Right lung (tissue), 10 donors: ENCODE measurements at places on chromosomes 16 and 17. TPM values are rescaled to one million over a fixed set of nuclear protein-coding genes. Genes with fewer than 3 reads are reported as not detected.

DNA sequence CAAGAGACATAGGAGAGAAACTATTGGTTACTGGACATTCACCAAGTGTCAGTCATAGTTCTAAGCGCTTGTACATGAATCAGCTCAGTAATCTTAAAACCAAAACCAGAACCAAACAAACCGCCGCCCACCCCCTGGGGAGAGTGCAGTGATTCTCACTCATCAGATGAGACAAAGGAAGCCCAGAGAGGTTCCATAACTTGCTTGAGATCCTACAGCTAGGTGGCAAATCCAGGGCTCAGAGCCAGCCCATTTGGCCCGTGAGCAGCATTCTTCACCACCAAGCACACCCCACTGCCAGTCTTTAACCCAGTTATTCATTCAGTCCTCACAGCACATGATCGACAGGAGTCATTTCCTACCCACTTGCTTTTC lies 37.2 kb upstream of the RGS9 start:
- DNase-seq, result no peak

DNA sequence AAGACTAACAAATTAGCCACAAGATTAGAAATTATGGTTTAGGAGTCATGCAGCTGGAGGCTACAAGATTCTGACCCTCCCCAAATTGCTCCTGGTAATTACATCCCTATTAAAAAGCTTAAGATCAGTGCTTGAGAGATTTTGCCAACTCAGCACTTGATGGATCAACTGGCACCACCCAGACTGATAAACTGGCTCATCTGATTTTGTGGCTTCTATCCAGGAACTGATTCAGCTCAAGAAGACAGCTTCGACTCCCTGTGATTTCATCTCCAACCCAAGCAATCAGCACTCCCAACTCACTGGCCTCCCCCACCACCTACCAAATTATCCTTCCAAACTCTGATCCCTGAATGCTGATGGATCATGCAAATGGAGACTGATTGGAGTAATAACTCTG lies 94.8 kb downstream of the TNFRSF13B start:
- no peak for DNase-seq

DNA sequence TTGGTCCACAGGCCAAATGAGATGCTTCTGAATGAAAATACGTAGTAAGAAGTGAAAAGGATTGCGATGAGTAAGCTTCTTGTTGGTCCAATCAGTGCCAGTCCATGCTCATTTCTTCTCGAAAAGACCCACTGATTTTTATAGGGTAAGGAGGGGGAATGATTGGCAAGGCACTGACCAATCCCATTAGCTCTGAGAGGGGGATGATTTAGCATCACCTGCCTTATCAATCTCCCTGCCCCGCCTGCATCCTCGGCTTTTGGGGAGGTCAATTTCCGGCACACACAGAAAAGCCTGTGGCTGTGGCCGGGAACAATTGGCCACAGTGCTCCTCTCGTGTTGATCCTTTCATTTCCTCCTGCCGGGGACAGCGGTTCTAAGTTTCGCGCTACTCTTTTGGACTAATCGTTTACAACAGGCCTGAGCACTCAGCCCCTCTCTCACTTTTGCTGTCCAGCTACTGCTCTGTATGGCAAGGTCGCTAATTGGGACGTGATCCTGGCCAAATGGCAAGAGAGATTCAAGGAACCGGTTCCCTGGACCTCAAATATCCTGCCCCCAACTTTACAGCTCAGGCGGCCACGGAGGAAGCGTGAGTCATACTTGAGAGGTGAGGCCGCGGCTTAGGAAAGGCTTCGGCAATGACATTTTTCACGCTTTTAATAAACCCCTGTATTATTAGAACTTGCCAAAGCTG lies 43.1 kb downstream of the TBX4 start:
- no peak for DNase-seq

GRCh38 chr16:4525069-4525468 lies 13.5 kb downstream of the CDIP1 start:
- no peak for DNase-seq

DNA sequence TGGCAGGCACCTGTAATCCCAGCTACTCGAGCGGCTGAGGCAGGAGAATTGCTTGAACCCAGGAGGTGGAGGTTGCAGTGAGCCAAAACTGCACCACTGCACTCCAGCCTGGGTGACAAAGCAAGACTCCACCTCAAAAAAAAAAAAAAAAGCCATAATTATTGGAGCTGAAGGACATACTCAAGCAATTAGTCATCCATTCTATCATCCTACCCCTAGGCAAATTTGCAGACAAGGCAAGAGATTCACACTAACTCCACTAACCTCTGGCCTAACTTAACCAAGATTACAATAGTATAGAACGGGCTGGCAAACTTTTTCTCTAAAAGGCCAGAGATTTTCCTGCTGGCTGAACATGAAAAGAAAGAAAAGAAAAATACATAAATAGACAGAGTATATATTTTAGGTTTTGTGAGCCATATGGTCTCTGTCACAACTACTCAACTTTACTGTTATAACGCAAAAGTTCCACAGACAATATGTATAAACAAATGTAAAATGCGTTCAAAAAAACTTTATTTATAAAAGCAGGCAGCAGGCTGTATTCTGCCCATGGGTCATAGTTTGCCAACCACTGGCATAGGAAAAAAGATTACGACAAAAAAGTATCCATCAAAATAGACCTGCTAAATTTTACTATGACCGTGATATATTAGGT lies 29.7 kb downstream of the BRIP1 start:
- peak; percentile 30 for DNase-seq

DNA sequence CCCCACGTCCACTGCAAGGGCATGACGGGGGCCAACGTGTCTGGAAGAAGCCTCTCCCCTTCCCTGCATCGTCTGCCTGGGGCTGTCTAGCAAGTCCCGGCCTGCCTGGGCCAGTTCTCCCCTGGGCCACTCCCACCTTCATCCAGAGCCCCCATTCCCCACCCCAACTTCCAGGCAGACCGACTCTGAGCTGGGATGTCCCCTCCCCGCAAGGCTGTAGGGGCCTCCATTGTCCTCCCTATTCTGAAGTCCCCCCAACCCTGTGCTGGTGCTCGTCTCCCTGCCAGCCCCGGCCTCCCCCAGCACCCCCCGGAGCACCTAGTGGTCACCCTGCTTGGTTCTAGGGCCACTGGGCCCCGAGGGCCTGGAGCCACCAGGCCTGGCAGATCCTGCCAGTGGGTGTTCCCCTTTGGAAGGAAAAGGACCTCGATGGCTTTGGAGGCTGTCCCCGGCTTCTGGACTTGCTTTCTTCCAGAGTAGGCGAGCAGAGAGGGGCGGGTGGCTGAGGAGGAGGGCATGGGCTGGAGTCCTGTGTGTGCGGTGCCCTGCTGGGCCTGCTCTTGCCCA lies 4.8 kb downstream of the GLIS2 start:
- no peak for DNase-seq

- DNase-seq, result no peak
Observed at GRCh38 chr16:27550582-27550920, 607 bp downstream of the KATNIP start.

- DNase-seq, result peak; percentile 76
Observed at GRCh38 chr17:78378225-78379130, at the start of gene PGS1. TSS of gene PGS1 (plus strand) at chr17:78378649. CDS start at chr17:78378666, 17 bp downstream.

- DNase-seq, result peak; percentile 48
Observed at GRCh38 chr16:397736-398332, 835 bp downstream of the NME4 start.

- DNase-seq, result no peak
Observed at GRCh38 chr16:88014252-88014781, 63.1 kb downstream of the BANP start.

DNA sequence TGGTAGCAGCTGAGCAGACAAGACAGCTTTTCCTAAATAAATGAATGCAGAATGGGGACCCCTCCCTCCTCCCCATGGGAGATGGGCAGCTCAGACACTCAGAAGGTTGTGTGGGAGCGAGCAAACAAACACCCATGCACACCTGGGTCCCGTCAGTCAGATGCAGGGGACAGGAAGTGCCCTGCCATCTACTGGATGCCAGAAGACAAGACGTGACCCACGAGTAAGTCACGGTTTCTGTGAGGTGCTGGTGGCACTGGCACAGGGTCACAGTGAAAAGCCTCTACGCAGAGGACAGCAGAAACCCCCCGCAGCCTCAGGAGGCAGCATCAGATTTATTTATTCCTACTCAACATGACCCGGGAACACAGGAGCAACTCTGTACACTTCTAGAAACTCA lies 8.4 kb downstream of the HBQ1 start:
- no peak for DNase-seq

- no peak for DNase-seq
Observed at GRCh38 chr17:76887802-76888201, 19.6 kb downstream of the MGAT5B start.

DNA sequence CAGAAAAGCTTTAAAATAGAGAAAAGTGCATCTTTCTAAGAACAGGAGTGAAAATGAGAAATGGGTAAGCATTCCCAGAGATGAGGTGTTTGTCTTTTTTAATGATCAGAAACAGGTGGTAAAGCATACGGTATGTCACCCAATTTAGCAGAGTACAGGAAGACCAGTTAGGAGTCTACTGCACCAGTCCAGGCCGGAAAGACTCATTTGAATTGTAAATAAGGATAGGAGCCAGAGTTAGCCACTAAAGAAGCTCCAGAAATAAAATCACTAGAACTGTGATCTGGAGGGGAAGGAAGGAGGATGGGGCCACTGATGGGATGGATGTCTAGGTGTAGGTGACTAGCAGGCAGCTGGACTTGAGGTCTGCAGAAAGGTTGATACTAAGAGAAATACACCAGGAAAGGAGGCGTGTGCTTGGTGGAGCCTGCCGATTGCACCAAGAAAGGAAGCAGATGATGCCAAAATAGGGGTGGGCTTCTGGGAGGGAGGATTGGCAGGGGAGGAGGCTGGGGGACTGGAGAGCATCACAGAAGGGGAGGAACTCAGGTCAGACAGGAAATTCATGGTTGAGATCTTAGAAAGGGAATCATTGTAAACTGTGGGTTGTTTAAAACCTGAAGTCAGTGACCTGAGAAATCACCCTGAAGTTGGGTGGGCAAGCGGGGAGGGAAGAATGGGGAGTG lies 8.1 kb upstream of the NAT9 start:
- no peak for DNase-seq

DNA sequence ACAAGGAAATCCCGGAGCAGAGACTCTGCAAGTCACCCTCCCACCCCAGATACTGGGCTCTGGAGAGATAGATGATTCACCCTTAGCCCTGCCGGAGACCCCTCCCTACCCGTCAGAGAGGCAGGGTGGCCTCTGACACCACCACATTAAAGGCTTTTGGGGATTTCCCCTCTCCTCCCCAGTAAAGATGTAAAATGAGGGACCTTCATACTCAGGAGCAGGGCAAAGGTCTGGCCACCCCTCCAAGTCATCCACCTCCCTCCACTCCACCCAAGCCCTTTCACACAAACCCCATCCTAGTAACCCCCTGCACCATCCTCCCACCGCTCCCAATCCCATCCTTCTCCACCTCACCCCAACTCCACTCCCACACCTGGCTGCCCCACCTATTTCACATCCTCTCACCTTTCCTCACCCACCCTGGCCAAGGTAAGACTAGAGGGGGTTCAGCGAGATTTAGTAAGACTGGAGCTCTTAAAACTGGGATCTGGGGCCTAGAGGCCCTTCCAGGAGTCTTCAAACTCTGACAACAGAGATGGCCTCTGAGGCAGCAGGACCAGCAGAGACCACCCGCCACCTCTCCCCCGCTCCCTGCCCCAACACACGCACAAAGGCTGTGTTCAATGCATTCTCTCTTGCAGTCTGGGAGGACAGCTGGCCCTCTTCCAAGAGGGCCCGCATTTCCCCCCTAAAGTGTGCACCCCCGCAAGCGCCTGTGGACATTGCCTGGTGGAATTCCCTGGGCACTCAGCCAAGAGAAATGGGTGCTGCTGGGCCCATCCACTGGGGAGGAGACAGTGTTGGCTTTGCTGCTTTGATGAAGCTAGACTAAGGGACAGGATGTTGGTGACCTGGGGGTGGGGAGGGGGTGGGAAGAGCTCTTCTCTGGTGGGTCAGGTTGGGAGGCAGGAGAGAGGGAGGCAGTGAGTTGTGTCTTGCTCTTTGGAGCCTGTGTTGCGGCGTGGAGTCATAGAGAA lies 1.1 kb downstream of the ABAT start:
- DNase-seq, result no peak

- DNase-seq, result no peak
Observed at GRCh38 chr16:4077174-4077649, 39.0 kb downstream of the ADCY9 start.

DNA sequence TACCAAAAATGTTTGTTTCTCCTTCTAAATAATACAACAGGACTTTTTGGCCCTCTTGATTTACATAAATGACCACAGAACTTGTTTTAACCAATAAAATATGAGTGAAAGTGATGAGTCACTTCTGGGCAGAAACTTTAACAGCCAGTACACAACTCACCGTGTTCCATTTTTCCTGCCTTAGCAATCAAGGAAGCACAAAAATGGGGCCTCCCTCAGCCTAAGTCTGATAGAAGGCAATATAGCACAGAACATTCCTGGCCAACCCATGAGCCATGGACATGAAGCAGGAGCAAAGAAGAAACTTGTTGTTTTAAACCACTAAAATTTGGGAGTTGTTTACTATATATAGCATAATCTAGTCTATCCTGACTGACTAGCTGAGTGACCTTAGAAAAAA lies 61.1 kb upstream of the MTMR4 start:
- no peak for DNase-seq

The CES3 gene
- polyA plus RNA-seq, result 4.0 TPM

The MT1A gene
- polyA plus RNA-seq, result not detected

The YBX2 gene
- polyA plus RNA-seq, result 2.4 TPM

The TMEM94 gene
- polyA plus RNA-seq, result 67.3 TPM

The PPP1R1B gene
- 60.5 TPM for polyA plus RNA-seq

The ASPHD1 gene
- polyA plus RNA-seq, result 0.94 TPM

The RDM1 gene
- polyA plus RNA-seq, result 3.6 TPM

The IGSF6 gene
- 5.1 TPM for polyA plus RNA-seq

The HOXB4 gene
- polyA plus RNA-seq, result 12.6 TPM
